GM12865 (cell line): ENCODE measurements at places on chromosomes 5 and 9.

DNA sequence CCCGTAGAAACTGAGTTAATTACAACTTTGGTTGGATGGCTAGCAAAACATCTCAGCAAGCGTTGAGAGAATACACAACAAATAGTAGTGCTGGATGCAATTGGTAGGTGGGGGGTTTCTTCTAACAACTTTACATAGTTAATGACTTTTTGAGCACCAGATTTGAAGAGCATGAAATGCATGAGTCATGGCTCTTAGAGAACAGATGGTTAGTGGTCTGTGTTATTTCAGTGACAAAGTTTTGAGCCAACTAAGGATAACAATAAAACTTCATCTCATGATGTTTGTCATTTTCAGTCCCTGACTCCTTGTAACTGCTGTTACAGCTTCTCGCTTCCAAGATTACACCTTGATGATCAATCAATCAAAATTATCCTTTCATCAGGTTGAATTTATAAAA is 399.0 kb upstream of the BRINP1 start:
- no peak for DNase-seq

DNA sequence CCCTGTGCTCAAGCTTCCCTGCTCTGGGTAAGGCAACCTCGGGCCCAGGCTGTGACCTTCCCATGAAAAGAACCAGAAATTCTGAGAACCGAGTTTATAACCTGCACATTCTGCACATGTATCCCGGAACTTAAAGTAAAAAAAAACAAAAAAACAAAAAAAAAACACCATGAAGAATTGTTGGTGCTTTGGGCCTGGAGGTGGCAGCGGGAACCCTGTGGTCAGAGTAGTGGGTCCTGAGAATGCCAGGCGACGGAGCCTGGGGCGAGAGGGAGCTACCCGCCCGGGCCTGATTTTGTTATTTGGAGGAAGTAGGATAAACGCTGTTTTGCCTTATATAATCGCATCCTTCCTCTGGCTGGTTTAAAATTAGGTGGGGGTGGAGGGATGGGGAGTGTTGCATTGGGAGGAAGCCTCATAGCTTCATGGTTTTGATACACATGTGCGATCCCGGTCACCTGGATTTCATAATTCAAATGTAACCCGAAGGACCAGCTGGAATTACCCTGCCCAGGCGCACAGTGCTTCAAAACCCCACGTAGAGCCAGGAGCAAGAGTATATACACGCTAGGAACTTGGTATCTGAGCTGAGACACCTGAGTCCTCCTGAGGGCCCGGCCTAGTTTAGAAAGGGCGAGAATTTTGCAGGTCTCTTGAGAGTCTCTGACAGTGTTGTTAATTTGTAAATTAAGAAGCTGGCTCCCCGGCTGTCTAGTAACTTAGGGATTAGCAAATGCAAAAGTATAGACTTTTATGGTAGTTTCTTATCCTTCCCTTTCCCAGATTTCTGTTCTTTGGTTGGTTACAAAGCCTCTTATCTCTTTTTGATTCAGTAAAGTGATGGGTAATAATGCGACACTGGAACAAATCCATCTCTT is 2.8 kb downstream of the MSX2 start:
- no peak for DNase-seq

- no peak for DNase-seq
Observed at GRCh38 chr5:73282383-73282782, 109.4 kb downstream of the TMEM174 start.

DNA sequence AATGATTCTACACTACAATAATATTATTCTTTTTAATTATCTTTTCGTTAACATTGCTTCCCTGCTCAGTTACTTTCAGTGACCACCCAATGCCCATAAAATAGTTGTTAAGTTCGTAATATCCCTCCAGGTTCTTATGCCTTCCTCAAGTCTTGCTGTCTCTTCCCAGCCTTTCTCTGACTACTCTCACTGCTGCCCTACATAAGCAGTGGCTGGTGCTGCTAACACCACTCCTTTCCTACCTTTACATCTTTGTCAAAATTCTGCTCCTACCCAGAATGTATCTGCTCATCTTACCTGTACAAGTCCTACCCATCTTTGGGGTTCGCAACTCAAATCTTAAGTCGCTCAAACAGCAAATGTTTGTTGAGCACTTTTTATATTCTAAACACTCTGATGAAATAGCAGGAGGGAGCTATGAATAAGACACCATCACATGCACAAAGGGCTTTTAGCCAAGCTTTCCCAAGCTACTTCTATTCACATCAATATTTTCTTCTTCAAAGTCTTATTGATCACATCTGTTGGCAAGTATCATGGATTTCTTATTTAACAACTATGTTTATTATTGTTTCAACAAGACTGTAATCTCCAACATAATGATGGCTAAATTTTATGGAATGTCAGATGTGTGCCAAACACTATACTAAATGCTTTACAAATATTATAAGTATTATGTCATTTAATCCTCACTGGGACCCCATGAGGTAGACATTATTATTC is 29.5 kb downstream of the SLC25A46 start:
- no peak for DNase-seq

DNA sequence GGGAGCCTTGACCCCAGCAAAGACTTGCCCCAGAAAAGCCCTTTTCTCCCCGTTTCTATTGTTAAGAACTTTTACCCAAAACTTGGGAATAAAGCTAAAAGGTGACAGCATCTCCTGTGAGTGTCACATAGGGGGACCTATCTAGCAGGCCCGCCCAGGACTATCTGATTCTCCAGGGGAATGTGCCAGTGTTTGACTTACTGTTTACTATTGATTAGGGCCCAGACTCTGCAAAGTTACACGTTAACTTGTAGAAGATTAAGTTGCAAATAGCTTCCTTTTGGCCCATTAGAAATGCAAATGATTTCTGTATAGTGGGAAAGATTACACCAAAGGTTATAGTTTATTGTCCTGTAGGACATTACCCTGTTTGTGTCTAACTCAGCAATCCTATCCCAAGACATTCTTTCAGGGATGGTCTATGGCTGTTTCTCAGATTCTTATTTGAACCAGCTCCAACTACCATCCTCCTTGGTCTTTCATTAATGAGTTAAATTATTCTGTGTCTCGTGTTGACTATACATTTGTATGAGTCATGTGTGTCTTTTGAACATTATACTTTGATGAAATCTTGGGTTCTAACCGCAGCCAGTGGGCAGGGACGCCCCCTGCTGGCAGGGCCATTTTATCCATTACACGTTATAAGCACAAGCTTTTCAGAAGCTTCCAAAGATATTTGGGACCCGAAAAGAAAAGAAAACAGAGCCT is 60.7 kb downstream of the HRH2 start:
- peak; percentile 15 for DNase-seq

DNA sequence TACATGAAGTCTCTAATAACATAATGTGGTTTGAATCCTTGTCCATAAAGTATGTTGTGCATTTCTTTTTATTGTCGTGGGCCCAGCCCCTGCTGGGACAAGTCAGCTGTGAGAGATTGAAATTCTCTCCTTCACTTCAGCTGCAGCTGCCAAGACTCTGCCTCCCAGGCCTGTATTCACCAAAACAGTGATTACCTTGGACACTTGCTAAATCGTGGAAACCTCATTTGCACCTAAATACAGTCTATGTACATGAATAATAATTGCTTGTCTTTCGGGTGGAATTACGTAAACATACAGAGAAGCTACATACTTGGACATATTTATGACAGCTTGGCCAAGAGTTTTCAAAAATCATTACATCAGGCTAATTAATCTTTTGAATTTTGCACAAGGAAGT is 898.5 kb upstream of the SEMA6A start:
- no peak for DNase-seq

DNA sequence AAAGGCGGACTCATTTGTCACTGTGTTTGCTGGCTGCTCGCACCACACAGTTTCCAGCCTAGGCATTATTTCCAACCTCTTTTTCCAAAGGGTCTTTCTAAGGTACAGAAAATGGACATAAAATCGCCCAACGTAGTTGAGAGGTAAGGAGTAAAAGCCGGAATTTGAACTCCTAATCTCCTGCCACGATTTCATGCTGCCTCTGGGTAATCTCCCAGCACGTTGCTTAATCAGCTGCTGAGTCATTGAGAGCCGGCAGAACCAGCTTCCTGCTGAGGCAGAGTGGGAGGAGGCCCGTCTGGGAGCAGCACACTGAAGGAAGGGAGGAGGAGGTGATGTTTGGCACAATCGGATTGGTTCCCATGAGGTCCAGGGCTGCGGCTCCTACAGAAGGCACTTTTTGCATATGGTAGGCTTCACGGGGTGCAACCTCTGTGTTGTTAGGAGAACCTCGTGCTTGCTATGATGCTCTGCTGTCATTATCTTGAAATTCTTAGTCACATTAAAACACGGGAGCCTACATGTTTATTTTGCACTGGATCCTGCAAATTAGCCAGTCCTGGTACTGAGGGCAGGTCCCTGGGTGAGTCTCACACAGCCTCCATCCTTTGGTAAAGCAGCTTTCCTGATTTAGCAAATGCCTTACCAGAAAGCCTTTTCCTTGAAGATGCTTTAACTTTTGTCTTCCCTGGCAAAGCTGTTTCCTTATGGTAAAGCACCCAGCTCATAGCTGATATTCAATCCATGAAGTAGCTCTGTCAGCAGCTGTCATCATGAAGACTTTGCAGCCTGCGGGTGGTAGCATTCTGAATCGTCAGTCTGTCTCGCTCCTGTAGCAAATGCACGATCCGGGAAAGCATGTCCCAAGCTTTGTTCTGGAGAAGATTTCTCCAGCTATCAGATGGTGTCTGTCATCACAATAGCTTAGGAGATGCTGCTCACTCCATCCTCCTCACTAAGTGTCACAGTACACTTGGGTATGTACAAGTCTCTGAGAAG is 191.6 kb upstream of the MSX2 start:
- peak; percentile 10 for DNase-seq

DNA sequence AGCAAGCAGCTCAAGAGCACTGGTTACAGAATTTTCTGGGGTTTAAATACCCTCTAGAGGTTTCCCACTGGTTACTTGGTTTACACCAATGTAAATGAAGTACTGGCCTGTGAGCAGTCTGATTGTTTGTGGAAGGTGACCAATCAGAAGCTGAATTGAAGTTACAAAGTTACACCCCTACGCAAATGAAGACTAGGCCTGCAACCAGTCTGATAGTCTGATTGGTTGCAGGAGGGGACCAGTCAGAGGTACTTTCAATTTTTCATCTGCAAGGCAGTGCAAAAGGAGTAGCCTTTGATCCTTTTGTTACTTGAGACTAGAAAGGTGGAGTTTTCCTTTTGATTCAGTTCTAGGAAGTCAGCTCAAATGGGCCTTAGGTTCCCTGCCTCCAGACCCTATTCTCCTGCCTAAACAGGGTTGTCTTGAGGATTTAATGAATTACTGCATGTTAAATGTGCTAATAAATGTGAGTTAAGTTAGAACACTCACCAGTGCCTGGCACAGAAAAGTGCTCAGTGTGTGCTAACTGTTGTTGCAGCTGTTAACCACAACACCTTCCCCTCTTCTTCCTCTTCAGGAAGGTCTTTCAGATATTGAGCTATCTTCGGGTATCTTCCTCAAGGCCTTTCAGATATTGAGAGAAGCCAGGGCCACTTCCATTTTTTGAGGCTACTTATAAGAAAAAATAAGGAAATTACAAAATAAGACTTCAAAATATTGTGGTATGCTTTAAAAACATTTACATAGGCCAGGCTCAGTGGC is 32.1 kb upstream of the CLINT1 start:
- no peak for DNase-seq

DNA sequence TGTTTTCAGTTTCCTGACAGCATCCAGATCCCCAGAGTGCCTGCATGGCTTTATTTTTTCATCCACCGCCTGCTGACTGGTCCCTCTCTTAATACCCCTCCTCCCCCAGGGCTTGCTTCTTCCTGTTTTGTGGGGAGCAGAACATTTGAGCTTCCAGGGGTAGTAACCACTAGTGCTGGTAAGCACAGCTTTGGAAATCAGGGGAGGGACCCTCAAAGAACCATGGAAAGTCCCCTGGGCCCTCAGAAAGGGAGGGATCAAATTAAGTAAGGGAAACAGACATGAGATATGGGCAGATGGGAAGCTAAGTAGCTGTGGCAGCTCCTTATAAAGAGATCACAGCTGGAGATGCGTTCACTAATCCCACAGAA is 26.8 kb downstream of the GRIA1 start:
- no peak for DNase-seq

DNA sequence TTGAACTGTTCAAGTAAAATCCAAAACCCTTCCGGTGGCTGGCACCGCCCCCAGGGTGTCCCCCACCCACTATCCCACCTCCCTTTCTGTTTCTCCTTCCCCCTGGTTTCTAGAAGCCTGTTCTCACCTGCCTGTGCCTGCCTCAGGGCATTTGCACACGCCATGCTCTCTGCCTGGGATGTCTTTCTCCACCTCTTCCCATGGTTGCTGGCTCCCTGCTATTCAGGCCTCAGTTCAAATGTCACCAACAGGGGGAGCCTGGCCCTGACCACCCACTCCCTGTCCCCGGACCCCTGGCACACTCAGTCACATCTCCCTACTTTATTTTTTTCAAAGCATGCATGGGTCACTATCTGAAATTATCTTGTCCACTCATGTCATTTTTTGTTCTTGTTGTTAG is 39.9 kb upstream of the EEIG1 start:
- no peak for DNase-seq
